ENCODE measurements at places on chromosomes 16 and 17. TPM values are rescaled to one million over a fixed set of nuclear protein-coding genes. Genes with fewer than 3 reads are reported as not detected.

Gene TP53I13
- 32.2 TPM for total RNA-seq

- no peak for DNase-seq
Measured at GRCh38 chr17:73788111-73788510, 143.9 kb upstream of the SDK2 start.

Gene TRPV3
- total RNA-seq = not detected

DNA sequence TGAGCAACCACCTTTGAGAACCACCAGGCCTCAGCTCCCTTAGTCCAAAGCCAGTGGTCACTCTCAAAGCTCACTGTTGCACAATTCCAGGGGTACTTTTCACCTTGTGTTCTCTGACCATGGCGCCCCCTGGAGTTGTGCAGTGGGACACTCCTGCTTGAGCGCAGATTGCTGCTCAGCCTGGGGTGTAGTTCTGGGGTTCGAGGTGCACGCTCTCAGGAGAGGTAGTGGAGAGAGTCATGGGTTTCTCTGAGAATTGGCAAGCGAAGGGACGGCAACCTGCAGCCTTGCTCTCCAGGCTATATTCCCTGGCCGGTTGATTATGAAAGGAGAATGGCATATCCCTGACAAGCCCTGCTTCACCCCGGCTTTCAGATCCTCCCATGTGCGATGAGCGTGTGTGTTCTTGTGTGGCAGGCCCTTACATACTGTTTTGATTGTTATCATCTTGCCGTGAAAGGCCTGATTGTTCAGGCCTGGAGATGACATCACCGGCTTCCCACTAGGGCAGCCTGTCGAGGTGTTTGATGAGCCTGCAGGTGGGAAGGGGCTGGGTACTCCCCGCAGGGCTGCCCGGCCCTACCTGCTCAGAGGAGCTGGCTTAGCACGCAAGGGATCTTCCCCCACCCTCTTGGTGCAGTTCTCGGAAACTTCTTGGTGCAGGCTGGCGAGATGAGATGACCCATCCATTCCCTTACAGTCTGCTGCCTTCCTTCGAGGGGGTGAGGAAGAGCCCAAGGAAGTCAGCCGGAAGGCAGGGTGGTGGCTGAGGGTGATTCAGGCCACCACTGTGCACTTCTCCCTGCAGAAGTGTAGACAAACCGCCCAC lies 431.2 kb downstream of the SLC39A11 start:
- no peak for DNase-seq

Gene GNGT2
- 0.86 TPM for total RNA-seq

Gene PPM1E
- 0.28 TPM for total RNA-seq

DNA sequence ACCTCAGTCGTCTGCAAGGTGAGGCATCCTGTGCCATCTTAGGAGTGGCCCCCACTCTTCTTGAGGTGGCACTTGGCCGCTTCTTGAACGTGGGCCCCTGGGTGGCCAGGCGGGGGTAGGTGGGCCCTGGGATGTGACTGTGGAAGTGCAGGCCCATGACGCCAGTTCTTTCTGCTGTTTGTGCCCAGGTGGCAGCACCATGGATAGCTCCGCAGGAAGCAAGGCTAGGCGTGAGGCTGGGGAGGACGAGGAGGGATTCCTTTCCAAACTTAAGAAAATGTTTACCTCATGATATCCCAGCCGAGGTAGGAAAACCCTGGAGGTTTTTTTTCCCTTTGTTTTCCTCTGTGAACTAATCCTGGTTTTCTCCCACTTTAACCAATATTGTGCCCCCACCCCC lies 19.8 kb downstream of the NMRAL1 start:
- DNase-seq = no peak

- no peak for DNase-seq
Measured at GRCh38 chr16:65469116-65469515, 347.3 kb upstream of the CDH11 start.

Gene OR2C1
- not detected for total RNA-seq

DNA sequence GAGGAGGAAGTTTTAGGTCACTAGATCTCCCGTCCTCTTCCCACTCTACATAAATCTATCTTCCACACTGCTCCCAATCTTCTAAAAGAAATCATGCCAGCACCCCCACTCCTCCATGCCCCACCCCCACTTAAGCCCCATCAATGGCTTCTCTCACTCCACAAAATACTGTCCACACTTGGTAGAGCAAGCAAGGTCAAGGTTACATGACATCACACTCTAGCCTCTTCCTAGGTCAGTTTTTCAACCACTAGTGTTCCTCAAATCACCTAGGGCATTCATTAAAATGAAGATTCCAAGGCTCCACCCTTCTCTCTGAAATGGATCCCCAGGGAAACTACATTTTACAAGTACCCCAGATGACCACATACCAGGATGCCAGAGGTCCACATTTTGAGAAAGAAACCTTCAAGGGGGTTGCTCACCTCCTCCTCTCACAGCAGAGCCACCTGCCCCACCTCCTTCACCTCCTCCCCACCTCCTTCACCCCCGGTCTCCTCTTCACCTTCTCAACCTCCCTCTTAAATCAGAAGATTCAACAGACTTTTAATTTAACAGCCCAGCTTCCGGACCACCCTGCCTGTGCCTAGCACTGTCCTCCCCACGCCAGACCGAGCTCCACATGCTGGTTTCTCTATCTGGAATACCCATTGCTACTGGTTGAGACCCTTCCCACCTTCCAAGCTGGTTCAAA lies 3.2 kb downstream of the AMFR start:
- no peak for DNase-seq

DNA sequence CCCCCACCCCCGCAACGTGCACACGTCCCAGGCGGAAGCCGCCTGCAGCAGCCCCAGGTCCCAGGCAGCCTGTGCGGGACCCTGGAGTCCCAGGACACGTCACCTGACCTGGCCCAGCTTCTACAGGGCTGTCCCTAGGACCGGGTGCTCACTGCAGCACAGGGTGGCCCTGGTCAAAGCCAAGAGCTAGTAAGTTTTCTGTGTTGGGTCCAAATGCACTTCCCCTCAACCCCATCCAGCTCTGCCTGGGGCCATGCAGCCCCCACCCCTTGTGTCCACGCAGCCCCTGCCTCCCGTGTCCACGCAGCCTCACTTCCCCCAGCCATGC lies 22.1 kb upstream of the PVALEF start:
- no peak for DNase-seq

Gene NACA2
- total RNA-seq = not detected

- DNase-seq = no peak
Measured at GRCh38 chr16:52141871-52142270, 405.1 kb downstream of the TOX3 start.

- DNase-seq = no peak
Measured at GRCh38 chr16:21235199-21235585, 1.7 kb downstream of the ANKS4B start.

DNA sequence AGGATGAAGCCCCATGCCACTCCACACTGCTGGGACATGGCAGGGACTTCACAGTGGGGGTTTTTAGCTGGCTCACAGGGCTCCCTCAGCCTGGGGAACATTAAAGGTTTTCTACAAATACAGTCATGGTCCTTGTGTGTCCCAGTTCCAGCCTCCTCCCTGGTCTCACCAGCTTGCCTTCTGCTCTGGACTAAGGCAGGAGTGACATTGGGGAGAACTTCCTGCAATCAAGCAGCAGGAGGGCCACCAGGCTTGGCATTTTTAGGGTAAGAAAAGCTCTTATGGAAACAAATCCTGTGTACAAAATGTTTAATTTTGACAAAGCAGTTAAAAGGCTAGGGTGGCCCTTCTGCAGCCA lies 1.9 kb downstream of the PARD6A start:
- DNase-seq = no peak

DNA sequence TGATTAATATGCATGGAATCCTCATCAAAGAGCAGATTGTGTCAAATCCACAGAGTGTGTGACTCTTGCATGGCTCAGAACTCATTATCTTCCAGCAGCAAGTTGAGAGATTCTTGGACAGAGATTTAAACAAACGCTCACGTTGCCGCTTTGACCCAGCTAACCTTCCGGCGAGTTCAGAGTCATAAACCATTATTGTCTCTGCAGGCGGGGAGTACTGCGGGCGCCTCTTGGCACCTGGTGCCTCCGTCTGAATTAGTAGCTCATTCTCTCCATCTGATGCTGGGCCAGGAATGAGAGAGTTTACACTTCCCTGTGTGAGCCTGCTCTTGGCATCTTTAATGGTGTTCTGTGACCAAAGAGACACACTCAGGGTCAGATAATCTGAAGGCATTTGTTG lies 138.6 kb upstream of the WSCD1 start:
- DNase-seq = no peak

Gene TBC1D28
- total RNA-seq = not detected

GRCh38 chr17:37094391-37094790 lies 145.6 kb downstream of the AATF start:
- no peak for DNase-seq

DNA sequence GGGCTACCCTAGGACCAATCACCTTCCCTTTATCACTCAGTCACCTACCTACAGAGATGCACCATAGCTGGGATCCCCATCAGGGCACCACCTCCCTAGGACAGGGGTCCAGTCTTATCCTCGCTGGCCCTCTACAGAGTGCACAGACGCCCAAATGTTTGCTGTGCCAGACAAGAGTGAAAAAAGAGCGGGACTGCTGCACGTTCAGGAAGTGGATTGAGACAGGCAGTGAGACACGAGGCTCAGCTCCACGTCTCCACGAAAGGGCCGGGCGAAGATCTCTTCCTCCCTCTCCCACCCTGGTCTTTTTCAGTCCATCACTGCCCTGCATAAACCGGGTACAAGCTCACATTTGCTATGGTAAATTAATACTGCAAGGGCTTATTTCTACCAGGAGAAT lies 95.5 kb downstream of the ZFHX3 start:
- DNase-seq = no peak

Gene EPN2
- total RNA-seq = 30.8 TPM

Gene KCTD11
- 2.5 TPM for total RNA-seq

Gene ENPP7
- not detected for total RNA-seq

Gene HSPB9
- total RNA-seq = not detected

Gene MLYCD
- total RNA-seq = 2.0 TPM

Gene KRT33B
- not detected for total RNA-seq

Gene SNAI3
- 0.33 TPM for total RNA-seq

GRCh38 chr17:8267480-8268147 lies 18.5 kb downstream of the PFAS start:
- no peak for DNase-seq

DNA sequence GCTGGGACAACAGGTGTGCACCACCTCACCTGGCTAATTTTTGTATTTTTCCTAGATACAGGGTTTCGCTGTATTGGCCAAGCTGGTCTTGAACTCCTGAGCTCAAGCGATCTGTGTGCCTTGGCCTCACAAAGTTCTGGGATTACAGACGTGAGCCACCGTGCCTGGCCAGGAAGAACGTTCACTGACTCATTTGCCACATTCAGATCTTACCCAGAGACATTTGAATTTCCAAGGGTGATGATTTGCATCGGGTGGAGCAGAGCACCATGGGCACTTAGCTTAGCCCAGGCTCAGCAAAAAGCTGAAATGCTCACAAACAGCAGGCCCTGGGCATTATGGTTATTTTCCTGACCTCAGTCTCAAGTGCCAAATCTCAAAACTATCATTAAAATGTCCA lies 14.5 kb upstream of the ADORA2B start:
- no peak for DNase-seq

Gene TMEM114
- total RNA-seq = not detected

Gene RGS11
- 2.7 TPM for total RNA-seq

- DNase-seq = no peak
Measured at GRCh38 chr16:85338638-85338982, 226.3 kb upstream of the CIBAR2 start.

GRCh38 chr16:22648141-22648540 lies 137.4 kb downstream of the NPIPB5 start:
- no peak for DNase-seq

DNA sequence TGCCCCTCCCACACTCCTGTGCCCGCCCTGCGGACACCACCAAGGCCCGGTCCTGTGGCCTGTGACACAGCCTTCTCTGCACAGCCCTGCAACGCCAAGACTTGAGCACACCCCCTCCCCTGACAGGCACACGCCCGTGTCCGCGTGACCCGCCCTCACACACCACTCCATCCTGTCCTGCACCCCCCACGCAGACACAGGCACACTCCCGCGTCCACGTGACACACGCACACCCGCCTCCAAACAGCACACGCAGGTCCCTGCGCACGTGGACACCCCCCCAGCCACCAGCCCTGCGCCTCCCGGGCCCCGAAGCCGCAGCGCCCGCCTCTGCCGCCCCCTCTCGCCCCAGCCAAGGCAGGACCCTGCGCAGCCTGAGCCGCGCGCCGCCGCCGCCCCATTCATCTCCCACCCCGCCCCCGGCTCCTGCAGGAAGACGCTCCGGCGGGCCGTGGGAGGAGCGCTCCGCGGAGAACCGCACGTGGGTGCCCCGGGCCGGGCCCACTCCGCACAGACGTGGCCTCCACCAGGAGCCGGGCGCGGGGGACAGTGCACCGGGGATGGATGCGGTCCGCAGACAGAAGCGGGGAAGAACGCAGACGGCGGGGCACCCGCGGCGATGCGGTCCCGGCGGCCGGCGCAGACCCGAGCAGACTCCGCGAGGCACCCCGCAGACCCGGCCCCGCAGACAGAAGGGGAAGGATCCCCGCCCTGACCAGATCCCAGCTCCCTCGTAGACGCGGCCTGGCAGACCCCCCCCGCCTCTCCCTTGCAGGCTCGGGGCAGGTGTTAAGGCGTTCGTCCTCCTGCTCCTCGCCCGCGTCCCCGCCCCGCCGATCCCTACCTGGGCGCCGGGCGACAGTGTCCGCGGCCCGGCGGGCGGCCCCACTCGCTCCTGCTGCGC lies 506 bp downstream of the CAMKK1 start:
- no peak for DNase-seq

Gene ODAD4
- 0.13 TPM for total RNA-seq

DNA sequence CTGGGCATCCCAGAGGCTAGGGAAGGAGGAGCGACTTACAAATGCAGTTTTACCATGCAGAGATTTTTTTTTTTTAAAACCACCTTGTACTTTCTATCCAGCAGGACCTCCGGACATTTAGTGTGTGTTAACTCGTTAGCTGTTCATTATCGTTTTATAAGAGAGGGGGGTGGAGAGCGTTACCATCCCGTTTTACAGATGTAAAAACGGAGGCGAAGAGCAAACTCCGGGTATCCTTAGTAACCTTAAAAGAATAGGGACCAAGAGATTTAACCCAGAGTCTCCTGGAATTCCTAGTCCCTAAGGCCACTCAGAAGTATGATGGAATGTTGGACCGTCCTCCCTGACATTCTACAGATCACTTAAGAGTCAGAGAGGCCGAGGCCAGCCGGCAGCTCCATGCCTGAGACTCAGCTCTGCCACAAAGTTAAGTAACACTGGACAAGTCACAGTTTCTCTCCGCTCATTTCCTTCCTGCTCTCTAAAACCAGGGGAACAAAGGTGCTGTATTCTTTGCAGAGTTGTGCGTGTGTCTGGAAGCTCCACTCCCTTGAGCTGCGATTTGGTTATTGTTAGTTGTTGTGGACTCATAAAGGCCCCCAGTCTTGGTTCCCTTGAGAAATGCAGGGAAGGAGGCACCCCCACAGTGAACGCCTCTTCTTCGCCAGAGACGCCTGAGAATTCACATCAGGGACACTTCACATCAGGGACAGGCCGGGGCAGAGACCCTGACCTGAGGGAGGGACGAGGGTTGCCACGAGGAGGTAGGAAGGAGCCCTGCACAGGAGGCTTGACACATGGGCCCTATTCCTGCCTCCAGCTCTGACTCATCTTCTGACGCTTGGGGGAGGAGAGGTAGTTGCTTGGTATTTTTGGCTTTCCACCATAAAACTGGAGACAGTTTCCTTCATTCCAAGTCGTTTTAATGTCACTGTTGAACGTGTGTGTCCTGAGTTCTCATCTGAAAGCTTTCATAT lies 1.2 kb downstream of the DUSP14 start:
- DNase-seq = peak; percentile 53

Gene PARD6A
- total RNA-seq = 6.1 TPM

Gene CLUH
- total RNA-seq = 69.9 TPM

Data from pulmonary artery endothelial cell (primary cell).